ENCODE measurements at places on chromosomes 4 and X.

GRCh38 chr4:87547016-87547708 is 18.0 kb upstream of the SPARCL1 start:
- no peak for DNase-seq

DNA sequence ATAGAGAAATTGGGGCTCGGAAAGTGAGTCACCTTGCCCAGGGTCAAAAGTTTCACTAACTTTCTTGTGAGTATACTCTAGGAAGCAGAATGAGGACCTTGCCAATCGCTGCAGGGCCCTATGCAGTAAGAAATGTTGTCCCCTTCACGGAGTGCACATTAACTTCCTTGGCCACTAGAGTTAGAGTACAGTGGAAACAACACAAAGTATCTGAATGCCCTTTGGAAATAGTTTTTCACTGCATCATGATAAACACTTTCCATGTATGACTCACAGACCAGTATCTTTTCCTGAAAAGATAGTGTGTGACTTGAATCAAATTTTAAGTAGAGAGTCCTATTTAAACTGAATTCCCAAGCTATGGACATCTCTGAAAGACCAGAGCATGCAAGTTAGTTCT is 45.5 kb upstream of the STK26 start:
- no peak for DNase-seq

- no peak for DNase-seq
Measured at GRCh38 chr4:132956962-132957361, 192.1 kb upstream of the PCDH10 start.

DNA sequence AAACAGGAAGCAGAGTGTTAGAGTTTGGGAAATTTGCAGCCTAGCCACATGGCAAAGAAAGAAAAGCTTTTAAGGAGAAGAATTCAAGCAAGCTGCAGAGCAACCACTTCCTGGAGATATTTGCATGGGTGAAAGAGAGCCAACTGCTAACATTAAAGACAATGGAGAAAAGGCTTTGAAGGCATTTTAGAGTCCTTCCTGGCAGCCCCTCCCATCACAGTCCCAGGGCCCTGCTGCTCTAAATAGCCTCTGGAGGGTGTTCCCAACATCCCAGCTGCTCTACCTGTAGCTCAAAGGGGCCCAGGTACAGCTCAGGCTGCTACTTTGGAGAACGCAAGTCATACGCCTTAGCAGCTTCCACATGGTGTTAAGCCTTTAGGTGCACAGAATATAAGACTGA is 235.9 kb upstream of the FMR1 start:
- no peak for DNase-seq

GRCh38 chr4:4838936-4839810 is 20.3 kb upstream of the MSX1 start:
- no peak for DNase-seq

GRCh38 chr4:150789864-150790263 is 207.9 kb downstream of the MAB21L2 start:
- DNase-seq = no peak

- no peak for DNase-seq
Measured at GRCh38 chr4:3479358-3480101, 16.4 kb downstream of the DOK7 start.

Measured in T-cell (primary cell).